HS-5 (cell line): ENCODE measurements at places on chromosomes 2 and 18.

DNA sequence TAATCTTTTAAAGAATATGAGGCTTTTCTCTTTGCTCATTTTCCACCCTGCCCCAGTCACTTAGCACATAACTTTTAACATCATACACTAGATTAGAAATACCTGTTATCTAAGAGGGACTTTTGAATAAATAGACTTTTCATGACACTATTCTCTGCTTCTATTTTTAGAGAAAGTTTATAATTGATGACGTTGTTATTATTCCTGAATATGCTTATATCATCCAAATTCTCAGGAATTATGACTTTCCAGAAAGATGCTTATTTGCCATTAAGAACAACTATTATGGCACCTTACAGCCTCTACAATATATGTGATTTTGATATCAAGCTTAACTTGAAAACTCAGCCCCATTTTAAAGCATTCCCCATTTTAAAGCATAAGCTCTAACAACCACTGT, 11.4 kb downstream of the TMEFF2 start:
- DNase-seq: no peak

DNA sequence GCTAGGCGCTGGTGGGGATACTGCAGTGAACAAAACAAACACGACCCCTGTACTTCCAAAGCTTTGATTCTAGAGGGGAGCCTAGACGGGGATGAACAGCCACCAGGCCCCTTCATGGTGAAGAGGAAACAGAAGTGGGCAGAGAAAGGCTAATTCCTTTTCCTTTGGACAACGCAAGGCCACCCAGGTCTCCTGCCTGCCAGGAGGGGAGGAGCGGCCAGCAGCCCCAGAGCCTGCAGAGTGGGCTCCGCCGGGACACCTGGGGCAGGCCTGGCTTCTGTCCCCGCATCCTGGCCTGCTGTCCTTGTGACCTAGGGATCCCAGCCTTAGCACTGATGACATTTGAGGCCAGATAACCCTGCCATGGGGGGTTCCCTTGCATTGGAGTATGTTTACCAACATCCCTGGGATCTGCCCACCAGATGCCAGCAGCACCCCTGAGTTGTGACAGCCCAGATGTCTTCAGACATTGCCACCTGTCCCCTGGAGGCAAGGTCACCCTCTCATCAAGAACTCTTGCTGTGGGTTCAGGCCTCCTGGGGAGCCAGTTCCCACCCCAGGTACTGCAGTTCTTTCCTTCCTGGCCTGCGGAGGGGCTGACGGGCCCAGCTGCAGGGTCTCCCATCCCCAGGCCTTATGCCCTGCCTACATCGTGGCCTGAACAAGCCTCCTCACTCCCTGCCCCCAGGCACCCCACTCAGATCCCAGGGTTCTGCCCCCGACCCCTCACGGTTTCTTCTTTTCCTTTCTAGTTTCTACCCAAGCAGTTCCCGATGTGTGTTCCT, 125.7 kb downstream of the SEPTIN10 start:
- no peak for DNase-seq

DNA sequence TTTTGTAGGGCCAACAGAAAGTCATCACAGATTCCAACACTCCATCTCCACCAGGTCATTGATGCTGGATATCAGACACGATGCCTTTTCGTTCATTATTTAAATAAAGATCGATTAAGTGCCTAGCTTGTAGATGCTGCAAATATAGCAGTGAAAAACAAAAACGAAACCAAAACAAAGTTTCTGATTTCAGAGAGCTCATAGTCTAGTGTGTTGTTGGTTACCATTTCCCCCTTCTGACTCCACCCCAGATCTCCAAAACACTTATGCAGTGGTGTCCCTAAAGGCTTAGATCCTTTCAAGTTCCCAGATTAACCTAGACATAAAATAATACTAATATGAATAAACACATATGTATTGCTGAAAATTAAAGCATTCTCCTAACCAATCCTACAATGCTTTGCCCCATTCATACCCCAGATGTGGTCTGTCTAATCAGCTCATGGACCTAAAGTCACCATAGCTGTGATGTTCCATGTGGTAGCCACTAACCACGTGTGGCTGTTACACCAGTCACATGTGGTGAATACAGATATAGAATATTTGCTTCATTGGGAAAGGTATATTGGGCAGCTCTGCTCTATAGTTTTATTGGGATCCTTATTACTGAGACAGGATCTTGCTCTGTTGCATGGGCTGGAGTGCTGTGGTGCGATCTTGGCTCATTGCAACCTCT, 787.2 kb downstream of the TDRD15 start:
- DNase-seq: no peak

DNA sequence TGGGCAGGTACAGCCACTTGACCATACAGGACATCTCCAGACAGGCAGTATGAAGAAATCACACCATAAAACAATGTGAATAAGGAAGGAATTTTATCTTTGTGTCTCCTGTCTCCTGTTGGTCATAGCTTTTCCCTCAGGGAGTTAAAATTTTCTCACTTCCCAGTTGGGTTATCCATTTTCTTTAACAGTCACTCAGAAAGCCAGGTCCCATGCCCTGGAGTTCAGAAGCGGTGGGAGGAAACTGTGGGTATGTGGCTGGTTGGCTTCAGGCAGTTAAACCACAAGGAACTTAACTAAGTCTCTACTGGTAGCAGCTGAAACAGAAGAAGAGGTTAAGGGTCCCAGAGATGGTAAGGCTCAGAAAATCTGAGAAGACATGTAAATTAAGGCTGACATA, 6.5 kb upstream of the SMAD2 start:
- DNase-seq: no peak

DNA sequence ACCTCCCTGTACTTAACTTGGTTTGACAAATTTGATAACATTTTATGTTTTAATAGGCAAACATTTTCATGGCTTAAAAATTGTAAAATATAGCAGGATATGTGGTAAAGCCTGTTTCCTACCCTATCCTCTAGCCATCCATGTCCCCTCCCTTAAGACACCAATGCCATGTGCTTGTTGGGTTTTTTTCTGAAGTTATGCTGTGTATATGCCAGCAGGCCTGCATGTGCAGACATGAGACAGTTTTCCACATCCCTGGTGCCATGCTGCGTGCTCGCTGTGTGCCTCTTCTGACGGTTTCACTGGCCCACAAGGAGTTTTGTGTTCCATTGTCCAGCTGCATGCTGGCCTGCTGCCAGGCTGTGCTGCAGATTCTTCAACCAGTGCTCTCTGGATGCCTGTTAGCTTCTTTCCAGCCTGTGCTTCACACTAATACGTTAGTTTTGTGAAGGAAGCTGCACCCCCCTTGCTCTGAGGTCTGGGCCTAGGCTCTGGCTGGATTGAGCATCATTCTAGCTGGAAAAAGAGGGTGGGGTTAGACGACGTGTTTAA, 16.9 kb downstream of the INPP4A start:
- DNase-seq: no peak
